ENCODE measurements at places on chromosomes 16 and 17. TPM values are rescaled to one million over a fixed set of nuclear protein-coding genes. Genes with fewer than 3 reads are reported as not detected.

GRCh38 chr16:88764913-88765349 lies 20.1 kb downstream of the PIEZO1 start:
- H3K4me3 ChIP-seq, result no peak overlapping the region
- H3K27me3 ChIP-seq, result no peaks in the 10 kb centered on the region
- H3K27ac ChIP-seq, result no peak overlapping the region
- no peak for DNase-seq
- H3K4me1 ChIP-seq, result peaks cover 24% of the 10 kb centered on the region

DNA sequence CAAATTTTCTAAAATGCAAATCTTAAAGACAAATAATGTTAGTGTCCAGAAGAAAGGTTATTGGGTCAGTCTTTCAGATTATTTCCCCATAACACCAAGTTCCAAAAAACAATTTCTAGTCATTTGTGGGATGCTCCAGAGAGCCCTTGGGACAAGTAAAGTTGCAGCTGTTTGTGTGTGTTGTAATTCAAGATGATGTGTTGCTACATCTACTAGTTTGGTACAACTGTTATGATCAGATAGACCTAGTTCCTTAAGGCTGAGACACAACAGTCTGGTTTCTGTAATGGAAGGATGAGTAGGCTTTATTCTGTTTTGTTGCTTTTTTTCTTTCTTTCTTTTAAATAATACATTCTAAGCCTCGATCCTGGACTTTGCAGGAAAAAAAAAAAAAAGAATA lies 41.9 kb downstream of the PIGL start:
- DNase-seq, result no peak
- H3K27me3 ChIP-seq, result no peaks in the 10 kb centered on the region
- no peak overlapping the region for H3K27ac ChIP-seq
- no peak overlapping the region for H3K4me3 ChIP-seq

GRCh38 chr17:73311428-73311780 lies 397 bp downstream of the CDC42EP4 start:
- H3K4me1 ChIP-seq, result peaks cover 10% of the 10 kb centered on the region
- H3K4me3 ChIP-seq, result peak overlapping the region; percentile 100

- no peaks in the 10 kb centered on the region for H3K36me3 ChIP-seq
- H3K4me3 ChIP-seq, result no peak overlapping the region
- H3K27ac ChIP-seq, result no peak overlapping the region
- H3K4me1 ChIP-seq, result peaks cover 2% of the 10 kb centered on the region
- DNase-seq, result no peak
Measured at GRCh38 chr17:75346906-75347305, 57.7 kb upstream of the SLC25A19 start.

GRCh38 chr16:3096362-3096761 lies 2.7 kb downstream of the ZSCAN10 start:
- no peak overlapping the region for H3K27ac ChIP-seq
- peaks cover 2% of the 10 kb centered on the region for H3K4me1 ChIP-seq
- H3K36me3 ChIP-seq, result no peaks in the 10 kb centered on the region
- no peaks in the 10 kb centered on the region for H3K27me3 ChIP-seq
- DNase-seq, result no peak
- no peak overlapping the region for H3K4me3 ChIP-seq

DNA sequence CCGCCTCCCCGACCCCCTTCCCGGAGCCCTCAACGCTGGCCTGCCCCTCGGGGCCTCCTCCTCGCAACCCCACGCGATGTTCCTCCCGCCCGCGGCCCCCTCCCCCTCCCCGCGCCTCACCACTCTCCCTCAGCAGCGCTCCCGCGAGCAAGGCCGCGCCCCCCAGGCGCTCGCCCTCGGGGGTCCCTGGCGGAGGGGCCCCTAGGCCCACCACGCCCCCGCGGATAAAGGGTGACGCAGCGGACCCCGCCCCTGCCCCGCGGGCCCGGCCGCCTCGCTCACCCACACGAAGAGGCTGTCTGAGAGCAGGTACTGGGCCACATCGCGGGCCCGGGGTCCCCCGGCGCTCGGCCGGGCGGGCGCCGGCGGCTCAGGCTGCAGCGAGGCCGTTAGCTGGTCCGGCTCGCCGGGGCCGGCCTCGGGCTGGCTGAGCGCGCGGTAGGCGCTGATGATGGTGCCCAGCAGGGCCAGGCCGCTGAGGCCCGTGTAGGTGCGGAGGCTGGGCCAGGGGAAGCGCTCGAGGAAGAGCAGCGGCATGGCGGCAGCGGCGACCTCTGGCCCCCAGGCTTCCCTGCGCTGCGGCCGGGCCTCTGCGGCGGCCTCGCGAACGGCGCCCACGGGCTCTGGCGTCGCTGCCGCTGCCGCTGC lies 430 bp downstream of the AMFR start:
- H3K4me3 ChIP-seq, result peak overlapping the region; percentile 85
- DNase-seq, result peak; percentile 67
- H3K27me3 ChIP-seq, result no peaks in the 10 kb centered on the region
- H3K4me1 ChIP-seq, result peaks cover 13% of the 10 kb centered on the region
- peak overlapping the region; percentile 90 for H3K27ac ChIP-seq

The C1QL1 gene
- not detected for total RNA-seq

The RGS9 gene
- total RNA-seq, result 11.1 TPM
